CD4-positive, alpha-beta T cell treated with Interleukin-10 for 1 hour (primary cell): ENCODE measurements at places on chromosomes 4 and X.

GRCh38 chrX:150406596-150406995 lies 43.5 kb downstream of the MAMLD1 start:
- DNase-seq, result no peak

DNA sequence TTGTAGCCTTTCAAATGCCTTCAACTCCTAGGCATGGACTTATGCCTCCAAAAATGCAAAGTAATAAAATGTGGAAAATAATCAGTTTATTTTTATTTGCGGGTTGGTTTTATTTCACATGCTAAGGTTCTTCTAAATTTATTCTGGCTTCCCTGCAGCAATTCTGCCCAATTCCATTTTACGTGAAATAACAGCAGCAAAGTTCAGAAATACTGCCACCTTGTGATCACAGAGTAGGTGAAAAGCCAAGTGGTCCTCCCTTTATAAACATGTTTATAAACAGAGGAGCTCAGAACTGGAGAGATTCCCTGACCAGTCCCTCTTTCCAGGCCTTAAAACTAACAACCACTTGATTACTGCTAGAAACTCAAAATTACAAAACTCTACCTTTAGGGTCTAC lies 14.7 kb upstream of the DCHS2 start:
- DNase-seq, result no peak

DNA sequence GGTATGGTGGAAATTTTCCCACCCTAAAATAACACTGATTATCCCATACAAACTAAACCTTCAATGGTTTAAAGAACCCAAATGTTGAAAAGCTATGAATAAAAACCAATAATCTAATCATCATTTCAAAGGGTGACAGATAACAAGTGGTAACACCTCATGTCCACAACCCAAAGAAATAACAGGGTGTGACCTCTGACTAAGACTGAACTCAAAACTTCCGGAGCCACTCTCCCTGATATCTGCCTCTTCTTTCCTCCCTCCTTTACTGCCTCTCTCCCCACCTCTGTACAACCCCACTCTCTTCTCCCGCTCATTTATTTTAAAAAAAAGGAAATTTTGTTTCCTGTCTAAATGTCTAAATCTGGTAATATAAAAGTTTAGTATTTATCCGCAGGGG lies 11.5 kb downstream of the FBXW7 start:
- DNase-seq, result peak; percentile 34

- no peak for DNase-seq
These were observed 3.0 kb downstream of the ANK2 start for GRCh38 chr4:113052379-113052951.

DNA sequence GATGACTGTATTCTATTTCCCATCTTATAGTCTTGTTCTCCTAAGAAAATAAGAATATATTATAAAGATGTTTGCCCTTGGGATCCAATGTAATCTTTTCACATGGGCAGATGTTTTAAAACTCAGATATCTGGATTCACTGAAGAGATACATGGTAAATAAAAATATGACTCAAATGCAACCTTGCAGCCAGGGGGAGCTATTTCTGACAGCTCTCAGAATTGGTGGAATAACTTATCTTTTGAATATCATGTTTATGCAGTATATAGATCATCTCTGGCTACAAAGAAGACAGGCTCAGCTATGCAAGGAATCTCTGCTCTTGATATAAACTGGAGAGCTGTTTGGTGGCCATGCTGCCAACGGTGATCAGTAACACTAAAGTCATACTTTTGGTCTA lies 274.7 kb downstream of the GLUD2 start:
- DNase-seq, result no peak

DNA sequence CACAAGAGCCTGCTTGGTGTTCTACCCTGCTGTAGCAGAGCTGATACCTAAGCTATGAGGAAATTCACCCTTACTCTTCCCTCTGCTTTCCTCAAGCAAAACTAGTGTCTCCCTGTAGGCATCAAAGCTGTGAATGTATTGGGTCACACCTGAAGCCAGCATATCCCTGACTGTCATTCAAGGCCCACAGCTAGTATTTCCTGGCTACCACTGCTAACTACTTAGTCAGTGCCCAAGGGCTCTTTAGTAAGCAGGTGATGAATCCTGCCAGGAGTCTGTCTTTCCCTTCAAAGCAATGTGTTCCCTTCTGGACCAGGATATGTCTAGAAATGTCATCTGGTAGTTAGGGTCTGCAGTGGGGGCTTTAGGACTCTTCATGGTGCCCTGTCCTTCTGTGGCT lies 125.7 kb downstream of the RPA4 start:
- DNase-seq, result no peak

GRCh38 chr4:6372649-6373525 lies 99.5 kb downstream of the PPP2R2C start:
- peak; percentile 44 for DNase-seq

GRCh38 chrX:17554914-17555313 lies 179.9 kb downstream of the NHS start:
- DNase-seq, result no peak

GRCh38 chr4:7431696-7432530 lies 2.8 kb downstream of the PSAPL1 start:
- no peak for DNase-seq

DNA sequence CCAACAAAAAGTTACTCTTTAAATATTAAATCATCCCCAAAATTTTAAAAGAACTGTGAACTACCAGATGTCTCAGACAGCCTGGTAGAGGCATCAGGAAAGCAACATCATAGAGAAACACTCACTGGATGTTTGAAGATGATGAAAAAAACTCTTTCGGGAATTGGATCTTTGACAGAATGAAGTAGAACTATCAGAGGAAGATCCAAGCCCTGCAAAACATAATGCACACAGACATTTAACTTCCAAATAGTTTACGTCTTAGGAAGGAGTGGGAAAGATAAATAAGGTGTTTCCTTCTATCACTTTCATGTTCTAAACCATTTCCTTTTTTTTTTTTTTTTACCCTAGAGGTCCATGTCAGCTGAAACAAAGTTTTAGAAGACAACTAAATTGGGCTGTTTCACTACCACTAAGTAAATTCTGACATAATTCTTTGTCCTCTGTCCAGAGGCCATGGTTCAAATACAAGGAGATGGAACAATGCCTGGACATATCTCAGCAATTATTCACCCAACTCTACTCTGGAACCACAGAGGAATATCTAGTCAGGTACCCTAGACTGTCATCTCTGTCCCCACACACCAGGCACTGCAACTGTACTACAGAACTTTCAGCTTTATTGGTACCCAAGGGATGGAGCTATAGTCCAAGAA lies 217.7 kb upstream of the INTU start:
- no peak for DNase-seq

DNA sequence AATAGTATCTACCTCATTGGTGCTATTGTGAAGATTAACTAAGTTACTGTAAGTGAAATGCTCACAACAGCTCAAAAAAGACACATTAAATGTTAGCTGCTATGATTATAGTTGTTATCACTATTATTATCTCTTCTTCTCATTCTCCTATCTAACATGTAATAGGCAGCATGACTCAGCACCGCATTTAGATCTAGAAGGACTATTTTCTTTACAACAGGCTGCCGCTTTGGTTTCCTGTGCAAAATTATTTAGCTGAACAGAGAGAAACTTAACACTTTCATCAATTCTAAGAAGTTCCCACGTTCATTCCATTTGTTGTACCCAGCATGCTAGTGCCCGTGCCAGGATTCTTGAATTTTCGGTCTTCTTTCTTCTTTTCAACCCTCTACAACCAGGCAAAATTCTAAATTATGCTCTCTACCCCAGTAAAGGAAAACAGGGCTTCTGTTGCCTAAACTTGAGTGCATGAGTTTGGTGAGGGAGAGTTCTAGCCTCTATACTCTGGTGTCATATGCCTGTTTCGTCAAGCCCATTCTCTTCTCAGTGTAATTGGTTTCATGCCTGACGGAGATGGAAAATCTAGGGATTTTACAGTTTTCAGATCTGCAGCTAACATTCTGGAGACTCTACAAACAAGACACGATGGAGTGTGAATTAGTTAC lies 378.9 kb downstream of the PPP1R2C start:
- DNase-seq, result peak; percentile 23

GRCh38 chrX:13622401-13622964 lies 30.5 kb upstream of the TCEANC start:
- no peak for DNase-seq

- no peak for DNase-seq
These were observed 42.3 kb downstream of the TRIM2 start for GRCh38 chr4:153246446-153247115.

DNA sequence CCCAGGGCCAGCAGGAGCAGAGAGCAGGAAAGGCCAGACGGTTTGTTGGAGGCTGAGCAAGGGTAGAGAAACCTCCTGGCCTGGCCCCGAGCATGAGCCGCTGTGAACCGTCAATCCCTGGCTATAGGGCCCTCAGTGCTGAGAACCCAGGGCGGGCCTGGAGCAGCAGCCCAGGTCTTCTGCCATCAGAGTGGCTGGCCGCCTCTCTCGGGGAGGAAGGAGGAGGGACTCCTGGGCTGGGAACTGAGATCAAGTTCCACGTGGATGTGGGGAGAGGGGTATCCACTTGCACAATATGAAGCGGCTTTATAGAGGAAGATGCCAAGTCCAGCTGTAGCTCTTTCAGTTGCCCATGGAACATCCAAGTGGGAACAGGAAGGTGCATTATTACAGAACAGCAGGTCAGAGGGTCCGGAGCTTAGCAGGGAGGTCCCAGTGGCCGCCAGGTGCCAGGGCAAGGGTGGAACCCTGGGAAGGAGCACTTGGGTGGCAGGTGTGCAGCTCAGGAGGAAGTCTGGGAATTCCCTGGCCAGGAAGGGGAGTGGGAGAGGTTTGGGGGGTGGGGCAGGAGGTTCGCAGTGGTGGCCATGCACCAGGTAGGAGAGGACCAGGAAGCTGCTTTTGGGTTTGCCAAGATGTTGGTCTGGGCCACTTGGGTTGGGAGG lies 31.7 kb upstream of the CRMP1 start:
- no peak for DNase-seq

GRCh38 chr4:76357981-76358380 lies 51.4 kb downstream of the STBD1 start:
- DNase-seq, result no peak

DNA sequence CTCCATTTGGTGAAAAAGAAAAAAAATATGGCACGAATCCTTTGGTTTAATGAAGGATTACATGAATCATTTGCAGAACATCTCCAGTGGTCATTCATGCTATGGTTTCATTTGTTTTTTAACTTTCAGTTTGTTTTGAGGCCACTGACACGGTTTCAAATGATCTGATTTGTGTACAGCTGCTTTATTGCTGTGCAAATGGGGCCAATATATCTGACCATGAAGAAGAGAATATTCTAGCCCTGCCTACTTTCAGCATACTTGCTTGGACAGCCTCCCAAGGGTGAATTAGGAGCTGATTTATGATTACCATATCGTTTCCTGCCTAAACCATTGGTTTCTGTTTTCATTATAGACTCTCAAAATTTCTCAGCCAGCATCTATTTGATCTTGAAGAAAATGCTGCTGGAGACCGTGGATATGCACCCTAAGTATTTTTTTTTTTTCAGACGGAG lies 30.7 kb downstream of the SPARCL1 start:
- no peak for DNase-seq

DNA sequence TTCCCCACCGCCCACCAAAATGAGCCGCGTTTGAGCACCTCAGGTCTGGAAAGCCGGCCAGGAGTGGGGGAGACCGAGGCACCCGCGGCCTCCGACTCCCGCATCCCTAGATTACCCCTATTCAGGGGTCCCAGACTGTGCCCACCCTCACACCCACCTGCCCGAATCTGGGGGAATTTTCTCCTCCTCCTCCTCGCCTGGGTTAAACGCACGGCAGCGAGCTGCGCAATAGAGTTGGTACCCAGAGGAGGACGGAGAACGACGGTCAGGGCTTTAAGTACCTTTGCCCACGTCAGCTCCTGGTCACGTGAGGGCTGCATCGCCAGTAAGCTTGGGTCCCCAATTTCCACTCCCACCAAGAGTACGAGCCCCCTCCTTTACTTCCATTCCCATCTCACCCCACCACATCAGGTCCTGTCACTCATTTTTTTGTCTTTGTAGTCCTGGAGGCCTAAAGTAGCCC lies at the start of gene ARMCX2:
ARMCX2 (minus strand) TSS at position 250 of the 463 bp plus-strand sequence. CDS start 2,262 bp downstream, outside the sequence.
- peak; percentile 7 for DNase-seq

DNA sequence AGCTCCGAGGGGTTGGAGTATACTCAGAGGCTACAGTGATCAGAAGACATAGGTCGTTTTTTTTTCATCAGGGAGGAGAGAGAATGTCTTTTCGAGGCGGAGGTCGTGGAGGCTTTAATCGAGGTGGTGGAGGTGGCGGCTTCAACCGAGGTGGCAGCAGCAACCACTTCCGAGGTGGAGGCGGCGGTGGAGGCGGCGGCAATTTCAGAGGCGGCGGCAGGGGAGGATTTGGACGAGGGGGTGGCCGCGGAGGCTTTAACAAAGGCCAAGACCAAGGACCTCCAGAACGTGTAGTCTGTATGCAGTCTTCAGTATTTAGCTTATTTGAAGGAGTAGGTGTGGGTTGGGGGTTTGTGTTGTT lies 500 bp downstream of the GAR1 start:
- peak; percentile 59 for DNase-seq

DNA sequence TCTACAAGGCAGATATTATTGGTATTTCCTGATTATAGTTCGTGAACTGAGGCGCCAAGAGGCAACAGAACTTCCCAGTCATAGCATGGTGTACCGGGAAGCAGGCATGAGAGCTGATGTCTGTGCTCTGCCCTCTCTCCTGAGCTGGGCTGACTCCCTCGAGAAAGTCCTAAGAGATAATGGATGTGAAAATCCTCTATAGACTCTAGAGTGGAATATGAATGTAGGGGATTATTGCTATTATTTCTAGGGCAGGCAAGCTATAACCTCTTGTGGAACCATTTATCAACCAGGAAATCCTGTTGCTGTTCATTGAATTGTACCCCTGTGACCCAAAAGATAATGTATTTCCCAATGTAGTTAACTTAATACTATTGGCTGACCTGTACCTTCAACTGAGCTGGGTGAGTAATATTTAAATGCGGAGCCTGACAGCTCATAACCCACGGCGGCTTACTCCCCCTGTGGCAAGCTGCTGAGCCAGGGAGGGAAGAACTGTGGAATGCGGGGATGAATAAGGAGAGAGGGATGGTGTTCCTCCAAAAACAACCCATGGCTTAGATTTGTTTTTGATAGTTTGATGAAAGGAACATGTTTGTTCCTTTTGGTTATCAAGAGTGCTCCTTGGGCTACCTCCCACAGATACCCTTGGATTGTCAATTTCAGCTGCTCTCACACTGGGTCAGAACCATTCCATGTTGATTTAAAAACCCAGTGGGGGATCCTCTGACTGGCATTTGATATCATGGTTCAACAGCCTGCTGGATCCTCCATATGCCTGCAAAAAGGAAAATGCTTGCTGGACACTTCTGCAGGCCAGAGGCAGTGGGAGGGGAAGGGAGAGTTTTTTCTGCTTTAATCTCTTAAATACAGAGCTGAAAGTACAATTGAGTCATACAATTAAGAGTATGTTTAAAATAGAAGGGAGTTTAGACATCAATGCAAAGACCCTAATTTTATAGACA lies 339.0 kb upstream of the BOD1L1 start:
- DNase-seq, result no peak

DNA sequence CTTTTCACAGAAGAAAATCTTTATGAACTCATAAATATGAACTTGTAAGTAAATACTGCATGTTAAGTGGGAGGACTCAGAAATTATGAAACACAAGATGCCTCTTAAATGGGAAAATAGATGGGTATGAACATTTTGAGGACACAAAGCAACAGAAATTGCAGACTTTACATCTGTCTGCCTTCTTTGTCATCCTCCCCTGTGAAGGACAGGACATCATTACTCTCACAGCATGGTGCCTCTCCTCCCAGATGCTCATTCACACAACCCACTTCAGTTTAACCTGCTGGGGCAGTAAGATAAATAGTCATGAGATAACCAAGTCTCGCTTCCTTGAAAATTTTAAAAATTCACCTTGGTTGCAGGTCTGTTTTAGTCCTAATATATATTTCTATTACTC lies 144.5 kb downstream of the APBB2 start:
- DNase-seq, result no peak

GRCh38 chrX:54695816-54696487 lies 102.1 kb downstream of the ITIH6 start:
- no peak for DNase-seq
